CD4-positive, alpha-beta T cell treated with Interleukin-1 beta for 1 hour (primary cell): ENCODE measurements at places on chromosomes 12 and 14.

DNA sequence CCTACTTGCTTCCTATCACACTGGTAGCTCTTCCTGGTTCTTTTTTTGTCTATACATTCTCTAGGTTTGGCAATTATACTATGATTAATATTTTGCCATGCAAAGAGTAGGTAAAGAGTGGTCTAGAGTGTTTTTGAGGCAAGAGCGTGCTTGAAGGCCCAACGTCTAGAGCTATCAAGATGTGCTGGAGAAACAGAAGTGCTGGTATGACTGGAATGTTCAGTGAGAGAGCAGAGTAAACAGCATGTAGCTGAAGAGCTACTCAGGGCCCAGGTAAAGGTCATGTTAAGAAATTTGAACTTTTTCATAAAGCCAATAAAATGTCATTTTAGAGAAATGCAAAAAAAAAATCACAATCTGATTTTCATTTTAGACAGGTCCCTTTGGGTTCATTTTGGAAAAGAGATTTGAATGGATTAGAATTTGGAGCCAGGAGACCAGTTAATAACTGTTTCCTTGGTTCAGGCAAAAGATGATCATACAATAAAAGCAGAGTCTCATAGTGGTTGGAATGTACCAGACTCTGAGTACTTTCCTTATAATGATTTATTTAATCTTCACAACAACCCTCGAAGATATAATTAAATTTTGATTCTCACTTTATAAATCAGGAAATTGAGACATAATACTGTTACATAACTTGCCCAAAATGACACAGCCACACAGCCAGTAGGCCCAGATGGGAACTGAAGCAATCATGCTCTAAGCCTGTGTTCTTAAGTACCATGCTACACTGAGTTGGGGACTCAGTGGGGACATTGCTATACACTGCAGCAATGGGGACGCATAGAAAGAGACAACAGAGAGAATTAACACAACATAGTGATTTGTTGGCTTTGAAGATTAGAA, 350.1 kb downstream of the NELL2 start:
- DNase-seq = no peak

DNA sequence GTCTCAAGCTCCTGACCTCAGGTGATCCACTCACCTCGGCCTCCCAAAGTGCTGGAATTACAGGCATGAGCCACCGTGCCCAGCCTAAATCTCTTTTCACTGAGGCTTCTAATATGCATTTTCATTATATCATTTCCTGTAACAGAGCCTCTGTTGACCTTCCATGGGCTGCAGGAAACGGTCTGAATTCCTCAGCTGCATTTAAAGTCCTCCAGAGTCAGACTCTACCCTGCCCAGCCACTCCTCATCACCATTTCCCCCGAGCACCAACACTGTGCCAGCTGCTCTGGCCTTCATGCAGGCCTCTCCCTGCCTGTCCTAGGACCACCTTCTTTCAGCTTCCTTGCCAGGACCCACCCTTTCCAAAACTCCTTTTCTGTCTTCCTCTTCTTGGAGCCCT, 9.8 kb upstream of the NFKBIA start:
- DNase-seq = no peak

GRCh38 chr12:90048918-90049317, 340.3 kb upstream of the ATP2B1 start:
- no peak for DNase-seq

- no peak for DNase-seq
These were observed 72.4 kb downstream of the ATP2B1 start for GRCh38 chr12:89636052-89636775.

DNA sequence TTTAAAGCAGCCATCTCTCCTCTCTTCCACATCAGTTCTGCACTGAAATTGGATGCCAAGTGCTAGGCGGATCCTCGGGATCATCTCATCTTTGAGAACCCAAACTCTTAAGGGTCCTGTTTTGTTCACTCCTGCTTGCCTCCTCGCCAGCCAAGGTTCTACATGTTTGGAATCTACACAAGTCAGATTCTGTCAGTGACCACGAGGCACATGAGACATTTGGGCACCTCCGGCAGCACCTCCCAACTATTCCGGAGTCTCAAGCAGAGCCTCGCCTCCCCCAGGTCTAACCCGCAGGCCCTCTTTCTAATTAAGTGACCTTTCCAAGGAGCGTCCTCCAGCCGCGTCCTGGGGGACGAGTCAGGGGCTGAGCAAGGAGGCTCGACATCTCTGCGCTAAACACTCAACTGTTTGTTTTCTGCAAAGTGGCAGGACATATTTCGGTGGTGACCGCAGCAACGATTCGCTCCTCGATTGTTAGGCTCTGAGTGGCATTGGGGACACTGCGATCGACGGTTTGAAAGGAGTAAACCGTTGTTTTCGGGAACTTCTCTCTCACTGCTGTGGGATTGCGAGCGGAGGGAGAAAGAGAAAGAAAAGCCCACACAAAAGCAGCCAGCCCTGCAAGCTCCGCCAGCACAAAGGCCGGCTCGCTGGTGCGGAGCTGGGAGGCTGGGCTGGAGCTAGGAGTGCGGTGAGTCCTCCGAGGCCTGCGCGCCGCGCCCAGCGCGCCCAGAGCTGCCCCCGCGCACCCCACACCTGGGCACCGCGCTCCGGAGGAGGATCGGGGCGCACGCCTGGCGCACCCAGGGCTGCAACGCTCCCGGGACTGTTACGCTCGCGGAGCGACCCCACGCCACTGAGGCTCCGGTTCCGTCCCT, 640 bp downstream of the ARMH4 start:
- no peak for DNase-seq

DNA sequence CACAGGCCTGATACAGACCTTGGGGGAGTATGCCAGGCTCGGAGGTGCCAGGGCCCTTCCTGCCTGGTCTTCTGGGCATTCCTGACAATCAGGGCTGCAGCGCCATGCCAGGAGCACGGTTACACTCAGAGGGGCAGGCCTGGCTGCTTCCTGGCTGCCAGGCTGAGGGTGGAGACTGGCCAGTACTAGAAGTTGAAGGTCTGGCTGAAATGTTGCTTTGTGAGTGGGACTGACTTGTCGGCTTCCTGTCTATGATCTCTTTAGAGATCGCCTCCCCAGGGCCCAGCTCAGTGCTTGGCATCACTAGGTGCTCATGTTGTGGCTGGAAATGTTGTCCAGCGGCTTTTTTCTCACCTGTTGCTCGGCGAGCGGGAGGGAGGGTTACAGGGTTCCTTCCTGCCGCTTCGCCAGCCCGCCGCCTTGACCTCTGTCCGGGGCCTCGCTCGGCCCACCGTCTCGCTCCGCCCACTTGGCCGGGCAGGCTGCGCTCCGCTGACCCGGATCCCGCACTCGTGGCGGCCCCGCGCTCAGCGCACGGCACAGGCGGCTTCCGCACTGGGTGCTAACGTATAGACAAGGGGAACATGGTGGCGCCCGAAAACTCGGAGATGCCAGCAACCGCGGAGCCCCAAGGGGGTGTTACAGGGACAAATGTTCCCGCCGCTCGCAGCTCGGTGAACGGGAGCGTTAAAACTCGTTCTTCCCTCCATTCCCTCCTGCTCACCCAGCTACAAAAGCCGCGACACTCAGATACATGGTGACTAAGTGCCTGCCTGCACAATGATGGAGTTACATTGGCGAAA, 32.6 kb downstream of the PAPLN start:
- DNase-seq = no peak

GRCh38 chr12:70543444-70543843, 93.8 kb downstream of the PTPRB start:
- no peak for DNase-seq

- DNase-seq = no peak
These were observed 135.3 kb downstream of the PAPOLA start for GRCh38 chr14:96637521-96637920.

DNA sequence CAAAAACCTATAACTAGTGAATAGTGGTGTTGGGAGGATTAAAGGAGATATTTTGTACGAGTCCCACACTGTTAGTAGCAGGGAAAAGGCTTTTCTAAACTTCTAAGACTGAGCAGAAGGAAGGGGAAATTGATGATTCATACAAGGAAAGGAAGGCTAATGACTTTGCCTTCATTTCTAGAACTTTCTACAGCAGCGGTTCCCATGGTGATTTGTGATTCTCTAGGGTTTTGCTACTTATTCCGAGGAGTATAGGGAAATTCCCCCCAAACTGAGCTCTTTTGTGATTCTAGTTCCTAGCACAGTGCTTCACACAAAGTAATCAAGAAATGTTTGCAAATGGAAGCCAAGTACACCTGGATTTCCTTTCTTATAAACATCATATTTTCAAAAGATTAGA, 23.8 kb upstream of the PWP1 start:
- DNase-seq = no peak
